ENCODE measurements at places on chromosomes 3 and 15.

DNA sequence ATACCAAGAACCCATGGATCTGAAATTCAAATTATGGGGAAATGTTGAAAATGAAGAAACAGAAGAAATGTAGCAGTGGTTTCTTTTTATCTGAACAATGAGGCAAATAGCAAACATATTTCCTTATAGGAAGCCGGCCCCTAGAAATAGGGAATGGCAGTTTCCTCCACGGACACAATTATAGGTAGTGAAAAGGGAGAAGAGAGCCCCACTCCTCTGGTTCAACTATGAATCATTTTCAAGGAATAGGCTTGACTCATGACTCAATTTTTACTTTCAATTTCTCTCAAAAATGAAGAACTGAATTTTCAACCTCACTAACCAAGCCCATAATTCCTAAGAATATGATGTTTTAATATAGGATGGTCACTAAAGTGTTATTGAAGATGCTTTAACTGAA, 243.1 kb downstream of the MECOM start:
- DNase-seq, result no peak

DNA sequence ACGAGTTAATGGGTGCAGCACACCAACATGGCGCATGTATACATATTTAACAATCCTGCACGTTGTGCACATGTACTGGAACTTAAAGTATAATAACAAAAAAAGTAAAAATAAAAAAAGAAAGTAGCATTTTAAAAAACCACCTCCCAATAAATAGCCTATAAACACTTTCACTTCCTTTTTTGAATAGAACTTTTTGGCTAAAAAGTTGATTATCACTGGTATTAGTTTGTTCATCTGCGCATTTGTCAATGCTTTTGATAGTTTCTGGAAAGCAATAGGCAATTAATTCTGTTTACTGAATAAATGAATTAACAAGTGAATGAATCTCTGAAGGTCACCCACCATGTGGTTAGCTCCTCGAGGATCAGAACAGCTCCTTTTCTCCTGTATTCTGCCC, 179.9 kb downstream of the SLC9A9 start:
- DNase-seq, result no peak

DNA sequence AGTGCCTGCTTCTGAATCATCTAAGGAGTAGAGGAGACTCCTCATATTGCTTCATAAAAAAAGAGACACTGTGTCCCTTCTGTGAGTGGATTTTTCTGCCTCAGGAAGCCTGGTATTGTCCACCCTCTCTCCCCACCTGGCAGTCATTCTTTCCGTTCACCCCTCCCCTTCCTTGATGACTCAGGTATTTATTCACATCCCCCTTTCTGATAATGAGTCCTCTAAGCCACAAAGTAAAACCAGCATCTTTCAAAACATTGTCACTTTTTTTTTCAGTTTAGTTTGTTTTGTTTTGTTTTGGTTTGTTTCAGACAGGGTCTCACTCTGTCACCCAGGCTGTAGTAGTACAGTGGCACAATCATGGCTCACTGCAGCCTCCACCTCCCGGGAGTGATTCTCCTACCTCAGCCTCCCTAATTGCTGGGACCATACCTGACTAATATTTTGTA, 65.2 kb upstream of the UBE2E1 start:
- DNase-seq, result no peak

- DNase-seq, result no peak
Observed at GRCh38 chr3:8712045-8712907, 21.3 kb upstream of the CAV3 start.

DNA sequence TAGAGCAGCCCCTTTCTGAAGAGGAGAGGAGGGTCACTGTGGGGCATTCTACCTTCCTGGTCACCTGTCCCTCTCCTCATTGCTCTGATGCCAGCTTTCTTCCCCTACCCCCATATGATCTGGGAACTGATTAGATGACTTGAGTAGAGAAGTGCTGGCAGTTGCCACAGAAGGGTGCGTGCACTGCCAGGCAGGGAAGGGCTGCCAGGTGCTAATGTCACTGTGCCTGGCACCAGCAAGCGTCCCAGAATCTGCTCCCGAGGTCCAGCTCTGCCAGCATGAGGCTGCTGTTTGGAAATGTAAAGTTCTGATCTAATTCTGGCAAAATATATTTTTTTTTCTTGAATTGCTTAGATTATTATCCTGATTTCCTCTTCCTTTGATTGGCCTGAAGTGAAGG, 52.8 kb downstream of the PPM1L start:
- DNase-seq, result no peak

DNA sequence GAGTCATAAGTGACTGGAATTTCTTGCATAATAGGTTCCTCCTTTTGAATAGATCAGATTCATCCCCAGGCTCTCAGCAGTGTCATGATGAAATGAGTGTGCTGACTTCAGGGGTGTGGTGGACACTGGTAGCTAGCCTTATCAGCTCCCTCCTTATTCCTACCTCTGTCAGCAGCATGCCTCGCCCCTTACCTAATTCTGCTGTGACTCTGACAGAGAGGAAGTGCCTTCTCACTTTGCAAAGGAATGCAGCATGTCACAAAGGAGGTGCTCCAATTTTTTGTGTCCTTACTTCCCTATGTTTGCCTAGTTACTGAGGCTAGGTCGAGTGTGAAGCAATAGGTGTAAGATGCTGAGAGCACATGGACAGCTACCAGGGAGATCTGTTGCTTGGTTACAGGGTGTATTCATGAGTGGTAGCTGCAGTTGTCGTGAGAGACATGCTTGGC, 90.6 kb downstream of the TNFAIP8L3 start:
- DNase-seq, result no peak

GRCh38 chr3:55245351-55245750, 241.8 kb downstream of the WNT5A start:
- DNase-seq, result no peak

- DNase-seq, result no peak
Observed at GRCh38 chr3:196914866-196915265, 27.5 kb downstream of the NCBP2 start.

DNA sequence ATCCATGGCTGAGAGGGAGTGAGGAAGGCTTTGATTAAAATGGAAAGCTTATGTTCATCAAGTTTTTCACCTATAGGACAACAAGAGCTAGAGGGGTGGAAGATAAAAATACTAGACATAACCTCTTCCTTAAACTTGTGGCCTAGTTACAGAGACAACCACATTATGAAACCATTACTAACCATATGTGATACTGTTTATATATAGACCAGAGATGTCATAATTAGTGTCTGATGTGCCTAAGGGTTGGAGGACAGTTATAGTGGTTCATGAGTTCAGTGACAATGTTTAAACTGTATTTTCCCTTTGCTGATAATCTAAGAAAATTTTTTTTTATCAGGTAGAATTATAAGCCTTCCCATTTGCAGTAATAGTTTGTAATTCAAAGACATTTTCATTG, 23.7 kb downstream of the PHLDB2 start:
- no peak for DNase-seq

GRCh38 chr15:78950343-78950742, 5.5 kb upstream of the CTSH start:
- DNase-seq, result no peak

GRCh38 chr3:158802409-158803268, 785 bp downstream of the MFSD1 start:
- DNase-seq, result no peak

GRCh38 chr3:181712553-181713279, 991 bp downstream of the SOX2 start:
- no peak for DNase-seq

DNA sequence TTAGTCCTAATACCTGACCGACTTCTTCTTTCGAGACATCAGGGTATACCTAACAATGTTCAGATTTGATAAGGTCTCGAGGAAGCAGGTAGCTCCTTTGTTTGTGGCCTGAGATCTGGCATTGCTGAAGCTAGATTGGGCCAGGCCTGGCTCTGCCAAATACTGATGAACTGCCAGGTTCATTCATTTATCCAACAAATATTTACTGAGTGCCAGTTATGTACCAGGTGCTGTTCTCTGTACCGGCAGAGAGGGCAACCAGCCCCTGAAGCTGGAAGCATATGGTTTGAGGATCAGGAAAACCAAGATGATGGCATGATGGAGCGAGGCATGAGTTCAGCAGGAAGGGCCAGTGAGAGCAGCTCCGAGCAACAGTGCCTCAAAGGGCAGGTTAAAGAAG, 196.2 kb upstream of the NSMCE3 start:
- no peak for DNase-seq

GRCh38 chr3:48597408-48597800, 2.3 kb upstream of the COL7A1 start:
- no peak for DNase-seq

DNA sequence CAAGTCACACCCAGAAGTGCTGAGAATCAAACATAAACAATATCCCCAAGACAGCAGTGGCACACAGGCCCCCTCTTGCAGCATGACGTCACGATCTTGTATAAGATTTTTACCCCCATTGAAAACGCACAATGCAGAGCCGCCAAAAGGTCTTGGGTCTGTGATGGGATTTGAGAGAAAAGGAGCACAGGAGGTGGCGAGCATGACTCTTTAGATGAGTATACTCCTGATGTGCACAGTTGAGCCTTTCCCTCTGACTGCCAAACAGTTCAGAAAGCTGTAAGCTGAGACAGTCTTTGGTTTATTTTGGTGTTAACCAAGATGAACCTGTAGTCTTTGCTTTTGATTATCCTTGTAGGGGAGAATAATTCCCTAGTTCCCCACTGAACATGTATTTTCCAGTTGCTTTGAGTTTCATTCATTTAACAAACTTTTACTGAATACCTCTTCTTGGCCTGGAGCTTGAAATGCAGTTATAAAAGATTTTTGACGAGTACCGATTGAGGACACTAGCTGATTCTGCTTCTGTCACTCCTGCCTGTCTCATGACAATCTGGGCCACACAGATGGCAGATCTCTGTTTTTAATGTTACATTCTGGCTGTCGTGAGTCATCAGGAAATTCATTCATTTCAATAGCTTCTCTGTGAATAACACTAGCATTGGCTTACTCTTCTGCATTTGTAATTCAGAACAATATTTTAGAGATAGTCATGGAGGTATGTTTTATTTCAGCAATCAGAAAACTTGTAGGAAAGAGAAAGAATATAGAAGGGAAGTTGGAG, 28.9 kb downstream of the CFAP91 start:
- DNase-seq, result peak; percentile 27

- peak; percentile 13 for DNase-seq
Observed at GRCh38 chr15:90665288-90666134, 51.6 kb upstream of the BLM start.

DNA sequence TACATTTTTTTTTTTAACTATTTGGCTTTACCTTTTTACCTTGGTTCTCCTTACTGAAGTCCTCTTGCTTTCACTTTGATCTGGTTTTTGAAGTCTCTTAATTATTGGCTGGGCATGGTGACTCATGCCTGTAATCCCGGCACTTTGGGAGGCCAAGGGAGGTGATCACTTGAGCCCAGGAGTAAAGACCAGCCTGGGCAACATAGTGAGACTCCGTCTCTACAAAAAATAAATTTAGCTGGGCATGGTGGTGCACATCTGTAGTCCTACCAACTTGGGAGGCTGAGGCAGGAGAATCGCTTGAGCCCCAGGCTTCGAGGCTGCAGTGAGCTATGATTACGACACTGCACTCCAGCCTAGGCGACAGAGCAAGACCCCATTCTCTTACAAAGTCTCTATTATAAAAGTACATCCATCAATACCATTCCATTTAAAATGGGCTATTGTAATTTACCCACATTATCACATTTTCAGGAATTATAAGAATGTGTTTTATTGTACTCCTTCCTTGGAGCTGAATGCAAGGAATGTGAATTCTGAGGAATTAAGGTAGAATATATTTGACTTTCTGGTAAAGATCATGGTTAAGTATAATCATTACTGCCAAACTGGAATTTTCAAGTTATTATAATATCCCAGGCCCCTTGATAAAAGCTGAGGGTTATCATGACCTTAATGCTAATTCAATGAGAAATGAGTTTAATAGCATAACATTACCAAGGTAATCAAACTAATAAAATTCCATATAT, 49.0 kb downstream of the MSL2 start:
- no peak for DNase-seq

DNA sequence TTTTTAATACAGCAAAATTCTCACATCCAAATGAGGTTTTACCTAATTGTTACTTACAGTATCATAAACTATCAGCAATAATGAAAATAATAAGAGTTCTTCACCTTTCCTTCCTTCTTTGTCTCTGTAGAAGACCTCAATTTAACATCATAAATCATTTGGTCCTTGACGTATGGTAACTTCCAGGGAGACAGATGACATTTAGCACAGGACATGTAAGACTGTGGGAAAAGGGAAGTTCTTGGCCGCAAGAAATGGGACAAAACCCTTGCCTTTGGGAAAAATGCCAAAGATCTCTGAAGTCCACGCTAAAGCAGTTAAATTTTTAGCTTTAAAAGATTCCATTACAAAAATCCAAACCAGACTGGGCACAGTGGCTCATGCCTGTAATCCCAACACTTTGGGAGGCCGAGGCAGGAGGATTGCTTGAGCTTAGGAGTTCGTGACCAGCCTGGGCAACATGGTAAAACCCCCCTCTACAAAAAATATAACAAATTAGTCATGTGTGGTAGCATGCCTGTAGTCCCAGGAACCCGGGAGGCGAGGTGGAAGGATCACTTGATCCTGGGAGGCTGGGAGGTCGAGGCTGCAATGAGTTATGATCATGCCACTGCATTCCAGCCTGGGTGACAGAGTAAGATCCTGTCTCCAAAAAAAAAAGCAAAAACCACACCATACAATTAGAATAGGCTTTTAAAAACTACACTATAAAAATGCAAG, 8.8 kb downstream of the PTPN9 start:
- DNase-seq, result no peak

GRCh38 chr3:140717921-140718320, 40.1 kb downstream of the TRIM42 start:
- DNase-seq, result no peak

DNA sequence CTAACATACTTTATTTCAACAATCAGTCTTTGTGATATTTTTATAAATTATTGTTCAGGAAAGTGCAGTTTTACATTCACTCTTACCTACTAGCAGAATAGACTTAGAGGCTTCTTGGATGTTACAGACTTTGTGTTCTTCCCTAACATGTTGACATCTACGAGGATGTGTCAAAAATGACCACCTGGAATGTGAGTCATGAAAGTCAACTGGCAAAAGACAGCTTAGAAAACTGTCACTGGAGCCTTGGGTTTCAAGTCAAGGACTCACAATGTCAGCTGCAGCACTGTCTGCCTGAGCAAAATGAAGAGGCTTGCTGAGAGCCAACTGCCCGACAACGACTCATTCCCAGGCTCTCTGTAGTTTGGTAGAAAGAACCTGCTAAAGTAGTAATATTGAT, 91.5 kb downstream of the CERS3 start:
- DNase-seq, result no peak

- DNase-seq, result peak; percentile 65
Observed at GRCh38 chr15:77821188-77821958, 188.7 kb upstream of the LINGO1 start.

- no peak for DNase-seq
Observed at GRCh38 chr15:42640109-42640508, 64.7 kb downstream of the STARD9 start.

DNA sequence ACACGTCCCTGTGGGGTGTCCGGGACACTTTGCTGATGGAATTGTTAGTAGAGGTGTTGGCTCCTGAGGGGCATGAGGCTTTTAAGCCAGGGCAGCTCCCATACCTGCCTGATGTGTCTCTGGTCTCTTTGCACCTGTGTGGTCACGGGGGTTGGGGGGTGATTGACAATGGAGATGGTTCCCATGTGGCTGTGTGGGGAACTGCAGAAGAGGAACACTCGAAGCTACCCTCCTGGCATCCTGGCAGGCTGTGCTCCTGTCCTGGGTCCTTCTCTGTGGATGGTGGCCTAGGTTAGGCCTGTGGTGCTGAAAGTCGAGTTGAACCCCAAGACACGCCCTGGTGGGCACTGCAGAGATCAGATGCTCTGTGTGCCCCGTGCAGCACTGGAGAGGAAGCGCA, 73.4 kb downstream of the HMCES start:
- DNase-seq, result no peak

GRCh38 chr15:90931575-90931827, 848 bp downstream of the HDDC3 start:
- DNase-seq, result no peak
